ENCODE measurements at places on chromosomes 1 and 21.

GRCh38 chr1:242454262-242455051 lies 70.0 kb downstream of the PLD5 start:
- DNase-seq: no peak

DNA sequence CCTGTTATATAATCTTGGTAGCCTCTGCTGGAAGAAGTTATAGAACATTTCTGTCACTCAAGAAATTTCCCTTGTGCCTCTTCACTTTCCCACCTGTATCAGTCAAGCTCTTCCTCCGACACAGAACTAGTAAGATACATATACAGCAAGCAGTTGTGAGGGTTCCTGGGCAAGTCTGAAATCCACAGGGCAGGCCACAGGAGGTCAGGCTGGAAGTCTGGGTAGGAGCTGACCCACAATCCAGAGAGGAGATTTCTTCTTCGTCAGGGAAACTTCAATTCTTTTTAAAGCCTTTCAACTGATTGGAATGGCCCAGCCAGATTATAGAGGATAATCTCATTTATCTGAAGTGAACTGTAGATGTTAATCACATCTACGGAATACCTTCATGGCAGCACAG lies 96.4 kb upstream of the FMN2 start:
- no peak for DNase-seq

- no peak for DNase-seq
Measured at GRCh38 chr1:193392686-193393085, 206.3 kb upstream of the B3GALT2 start.

DNA sequence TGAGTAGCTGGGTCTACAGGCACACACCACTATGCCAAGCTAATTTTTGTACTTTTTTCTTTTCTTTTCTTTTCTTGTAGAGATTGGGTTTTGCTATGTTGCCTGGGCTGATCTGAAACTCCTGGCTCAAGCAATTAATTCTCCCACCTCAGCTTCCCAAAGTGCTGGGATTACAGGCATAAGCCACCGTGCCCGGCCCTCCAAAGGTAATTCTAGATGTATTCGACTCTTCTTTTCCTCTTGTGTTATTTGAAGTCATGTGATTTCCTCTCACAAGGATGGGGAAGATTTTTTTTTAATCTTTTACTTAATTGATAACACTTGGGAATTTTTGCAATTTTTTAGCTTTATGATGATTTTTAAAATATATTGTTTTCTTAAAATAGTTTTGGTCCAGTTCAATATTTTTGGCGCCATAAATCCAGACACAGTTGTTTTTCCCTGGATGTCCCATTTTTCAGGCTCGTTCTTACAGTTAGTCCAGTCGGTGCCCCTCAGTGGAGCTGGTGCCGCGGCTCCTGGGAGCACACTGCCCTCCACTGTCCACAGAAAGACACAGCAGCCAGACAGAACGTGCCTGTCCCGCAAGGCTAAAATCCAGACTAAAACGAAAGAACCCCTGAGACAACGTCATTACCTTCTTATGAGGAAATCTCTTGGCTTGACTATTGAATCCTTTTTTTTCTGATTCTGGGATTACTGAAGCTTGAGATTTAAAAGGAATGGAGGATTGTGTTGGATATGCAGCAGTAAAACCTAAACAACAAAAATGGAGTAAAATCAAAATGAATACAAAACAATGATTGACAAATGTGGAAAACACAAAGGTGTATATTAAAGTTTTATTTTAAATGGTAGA lies 22.4 kb downstream of the STPG1 start:
- DNase-seq: peak; percentile 82

DNA sequence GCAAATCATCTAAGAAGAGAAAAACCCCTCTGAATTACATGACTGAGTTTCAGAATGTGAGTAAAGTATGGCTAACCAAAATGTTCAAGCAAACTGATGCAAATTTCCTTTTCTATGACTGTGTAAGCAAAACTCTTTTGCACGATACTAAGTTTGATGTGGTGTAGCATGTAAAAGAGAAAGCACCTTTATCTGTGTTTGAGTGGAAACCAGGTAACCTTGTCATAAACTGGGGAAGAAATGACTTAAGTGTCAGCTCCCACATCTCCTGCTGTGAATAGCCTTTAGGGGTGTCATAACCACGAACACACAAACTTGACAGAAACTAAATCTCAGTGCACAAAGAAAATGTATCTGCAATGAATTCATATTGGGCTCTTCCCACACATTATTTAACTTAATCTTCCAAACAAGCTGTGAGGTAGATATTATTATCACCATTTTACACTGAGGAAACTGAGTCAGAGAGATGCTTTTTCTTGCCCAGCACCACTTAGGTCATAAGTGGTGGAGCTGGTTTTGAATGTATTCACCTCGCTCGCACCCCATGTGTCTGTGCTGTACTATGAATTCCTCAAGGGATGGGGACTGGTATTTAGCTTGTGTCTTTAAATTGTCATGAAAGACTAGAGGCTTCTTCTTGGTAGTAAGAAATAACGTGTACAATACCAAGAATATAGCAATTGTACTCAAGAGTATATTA lies 32.9 kb upstream of the IL12RB2 start:
- DNase-seq: peak; percentile 15

DNA sequence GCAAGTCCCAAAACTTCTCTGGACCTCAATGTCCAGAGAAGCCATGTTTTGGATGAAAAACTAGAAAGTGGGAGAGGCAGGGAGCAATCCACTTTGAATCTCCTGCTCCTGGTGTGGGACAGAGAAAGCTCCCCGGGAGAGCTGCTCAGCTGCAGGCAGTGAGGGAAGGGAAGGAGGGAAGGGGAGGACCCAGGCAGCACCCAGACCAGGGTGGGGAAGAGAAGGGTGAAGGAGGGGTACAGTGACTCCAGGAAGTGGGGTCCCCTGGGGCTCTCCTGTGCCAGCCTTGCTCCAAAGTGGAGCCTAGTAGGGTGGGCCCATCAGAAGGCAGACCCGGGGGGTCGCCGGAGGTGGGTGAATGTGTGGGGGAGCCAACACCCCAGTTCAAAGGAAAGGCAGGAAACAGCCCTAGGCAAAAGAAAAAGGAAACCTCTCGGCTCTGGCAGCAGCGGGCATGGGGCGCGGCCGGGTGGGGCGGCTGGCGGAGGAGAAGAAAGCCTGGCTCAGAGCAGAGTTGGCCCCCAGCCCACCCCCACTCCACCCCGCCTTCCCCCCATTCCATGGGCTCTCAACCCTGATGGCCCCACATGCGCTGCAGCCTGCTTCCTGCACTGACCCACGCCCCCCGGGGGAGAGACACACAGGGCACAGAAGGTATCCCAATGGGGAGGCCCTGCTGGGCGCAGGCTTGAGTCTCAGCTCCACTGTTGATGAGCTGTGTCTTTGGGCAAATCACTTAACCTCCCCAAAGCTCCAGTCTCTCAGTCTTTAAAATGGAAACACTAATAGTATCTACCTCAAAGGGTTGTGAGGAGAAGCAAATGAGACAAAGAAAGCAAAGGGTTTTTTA lies 5.7 kb downstream of the LGR6 start:
- no peak for DNase-seq

DNA sequence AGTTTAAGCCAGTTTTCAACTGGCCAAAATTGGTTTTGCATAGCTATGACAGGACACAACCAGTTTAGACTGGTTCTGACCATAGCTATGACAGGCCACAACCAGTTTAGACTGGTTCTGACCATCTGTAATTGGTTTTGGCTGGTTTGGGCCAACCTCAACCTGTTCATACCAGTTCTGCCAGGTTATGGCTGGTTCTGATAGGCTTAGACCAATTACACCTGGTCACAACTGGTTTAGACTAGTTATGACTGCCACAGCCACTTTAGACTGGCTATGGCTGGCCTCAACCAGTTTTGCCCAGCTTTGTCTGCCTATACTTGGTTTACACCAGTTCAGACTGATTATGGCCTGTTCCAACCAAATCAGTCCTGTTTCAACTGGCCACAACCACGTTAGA lies 353.2 kb upstream of the CAMK1G start:
- DNase-seq: no peak

DNA sequence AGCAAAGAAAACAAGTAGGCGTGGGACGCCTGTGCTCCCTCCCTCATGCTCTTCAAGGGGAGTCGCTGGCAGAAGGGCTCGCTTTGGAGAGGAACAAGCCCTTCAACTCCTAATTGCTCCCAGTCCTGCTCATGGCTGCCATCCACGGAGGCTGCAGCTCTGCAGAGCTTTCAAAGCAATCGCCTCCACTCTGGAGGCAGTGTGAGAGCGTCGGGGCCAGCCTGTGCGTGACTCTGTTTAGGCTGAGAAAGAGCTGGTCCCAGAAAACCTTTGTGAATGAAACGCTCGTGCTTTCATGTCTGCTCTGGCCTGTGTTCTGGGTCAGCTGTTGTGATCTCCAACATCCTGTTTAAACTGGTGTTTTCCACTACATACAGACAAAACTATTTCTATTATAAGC lies 23.9 kb upstream of the RUNX1 start:
- DNase-seq: no peak

Data from CD4-positive, alpha-beta T cell treated with Interleukin-17A for 1 hour (primary cell).